Stimulated activated CD8-positive, alpha-beta memory T cell treated with anti-CD3 and anti-CD28 coated beads, Interleukin-7, amount 100 ng/mL, for 4 hours (primary cell): ENCODE measurements at places on chromosomes 4 and X.

DNA sequence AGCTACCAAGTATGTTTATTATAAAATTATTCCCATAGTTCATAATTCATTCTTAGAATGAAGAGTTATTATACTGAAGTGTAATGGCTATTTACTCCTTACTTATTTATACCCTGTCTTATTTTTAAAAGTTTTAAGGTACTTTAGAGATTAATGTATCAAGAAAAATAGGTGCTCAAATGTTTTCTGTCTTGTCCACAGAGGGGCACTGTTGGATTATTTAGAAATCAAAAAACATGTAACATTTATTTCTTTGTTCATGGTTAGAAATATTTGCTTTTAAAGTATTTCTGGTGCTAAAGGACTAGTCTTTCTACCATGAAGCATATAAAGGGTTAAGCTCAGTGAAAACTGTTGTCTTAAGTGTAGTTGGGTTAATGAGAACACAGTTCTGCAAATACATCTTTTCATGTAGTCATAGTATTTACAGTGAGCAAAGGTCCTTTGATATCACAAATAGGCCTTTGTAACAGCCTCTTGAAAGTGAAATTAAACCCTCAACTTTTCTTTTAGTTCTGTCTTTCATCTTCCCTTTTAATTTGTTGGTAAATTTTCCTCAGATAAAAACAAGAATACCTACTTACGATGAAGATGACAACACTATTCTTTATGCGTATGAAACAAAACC lies 7.7 kb downstream of the SCML1 start:
- no peak for DNase-seq

GRCh38 chr4:39044956-39045826 lies 13.0 kb upstream of the TMEM156 start:
- peak; percentile 33 for DNase-seq

GRCh38 chr4:40563401-40563800 lies 66.3 kb downstream of the RBM47 start:
- DNase-seq, result no peak

DNA sequence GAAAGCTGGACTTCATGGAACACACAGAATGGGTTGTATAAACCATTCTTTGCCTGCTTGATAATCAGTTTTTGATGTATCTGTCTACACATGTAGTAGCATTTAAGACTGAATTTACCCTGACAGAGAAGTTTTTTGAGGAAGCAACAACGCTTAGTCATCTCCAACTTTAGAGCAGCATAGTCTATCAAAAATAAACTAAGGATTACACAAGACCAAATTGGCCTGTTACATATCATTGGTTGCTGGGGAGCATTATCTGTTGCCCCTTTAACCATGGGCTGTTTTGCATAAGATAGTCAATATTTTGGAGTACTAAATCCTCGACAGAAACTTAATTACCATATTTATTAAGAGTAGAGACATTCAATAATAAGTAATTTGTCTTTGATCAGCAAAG lies 347.4 kb downstream of the FAM47B start:
- no peak for DNase-seq

GRCh38 chr4:73750730-73751129 lies 10.4 kb downstream of the CXCL8 start:
- no peak for DNase-seq

DNA sequence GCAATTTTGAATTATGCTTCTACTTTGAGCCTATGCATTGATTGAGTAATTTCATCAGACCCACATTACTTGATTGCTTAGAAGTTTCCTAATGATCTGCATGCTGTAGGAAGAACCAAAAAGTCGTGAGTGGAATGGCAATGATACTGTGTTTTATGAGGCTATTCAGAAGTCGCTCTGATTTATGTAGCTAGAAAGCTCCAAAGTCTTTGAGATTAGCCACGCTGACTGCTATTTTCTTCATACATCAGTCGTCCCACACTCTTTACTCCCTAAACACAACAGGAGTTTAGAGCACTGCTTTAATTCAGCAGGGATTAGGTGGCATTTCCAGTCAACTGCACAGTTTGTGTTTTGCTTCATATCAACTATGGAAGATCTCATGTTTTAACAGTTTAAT lies 4.1 kb downstream of the GRID2 start:
- no peak for DNase-seq

DNA sequence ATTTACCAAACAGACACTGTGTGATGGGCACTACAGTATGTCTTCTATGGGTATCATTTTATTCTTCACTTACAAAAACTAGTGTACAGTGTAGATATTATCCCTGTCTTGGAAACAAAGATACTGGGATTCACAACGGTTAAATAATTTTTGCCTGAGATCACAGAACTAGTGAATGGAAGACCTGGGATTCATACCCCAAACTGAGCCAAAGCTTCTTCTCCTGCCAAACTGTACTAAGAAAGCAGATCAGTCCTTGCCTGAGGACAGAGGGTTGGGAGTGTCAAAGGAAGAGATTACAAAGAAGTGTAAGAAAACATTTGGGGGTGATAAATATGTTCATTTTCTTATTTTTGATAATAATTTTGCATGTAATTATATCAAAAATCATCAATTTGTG lies 43.1 kb downstream of the PPA2 start:
- DNase-seq, result no peak

DNA sequence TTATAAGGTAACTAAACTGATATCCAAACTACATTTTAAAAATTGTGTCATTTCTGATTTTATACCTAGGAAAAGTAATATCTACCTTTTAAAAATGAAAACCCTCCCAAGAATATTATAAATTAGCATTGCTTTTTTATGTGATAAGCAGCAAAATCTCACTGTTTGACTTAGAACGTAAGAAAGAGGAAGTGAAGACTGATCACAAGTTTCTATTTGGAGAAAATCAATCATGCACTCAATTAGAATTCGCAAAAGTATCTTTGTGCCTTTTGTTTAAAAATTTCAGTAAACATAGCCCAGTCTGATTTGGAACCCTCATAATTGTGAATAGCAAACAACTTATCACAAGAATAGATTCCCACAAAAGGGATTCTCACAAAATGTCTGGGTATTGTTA lies 142.7 kb downstream of the TENM3 start:
- DNase-seq, result no peak
